IMR-90 (cell line): ENCODE measurements at places on chromosomes 1 and 21. TPM values are rescaled to one million over a fixed set of nuclear protein-coding genes. Genes with fewer than 3 reads are reported as not detected.

Gene AKIRIN1
- polyA plus RNA-seq, result 37.7 and 44.2 TPM in 2 replicates

Gene SPATA21
- not detected in 2 replicates for polyA plus RNA-seq

Gene KANK4
- not detected in 2 replicates for polyA plus RNA-seq

Gene CLCA4
- polyA plus RNA-seq, result not detected in 2 replicates

Gene SPRR4
- not detected in 2 replicates for polyA plus RNA-seq
